ENCODE measurements at places on chromosomes 6 and 20.

- no peak for DNase-seq
Observed at GRCh38 chr6:63929111-63929510, 293.5 kb downstream of the PHF3 start.

GRCh38 chr6:134739299-134740026 lies 210.4 kb downstream of the ALDH8A1 start:
- no peak for DNase-seq

DNA sequence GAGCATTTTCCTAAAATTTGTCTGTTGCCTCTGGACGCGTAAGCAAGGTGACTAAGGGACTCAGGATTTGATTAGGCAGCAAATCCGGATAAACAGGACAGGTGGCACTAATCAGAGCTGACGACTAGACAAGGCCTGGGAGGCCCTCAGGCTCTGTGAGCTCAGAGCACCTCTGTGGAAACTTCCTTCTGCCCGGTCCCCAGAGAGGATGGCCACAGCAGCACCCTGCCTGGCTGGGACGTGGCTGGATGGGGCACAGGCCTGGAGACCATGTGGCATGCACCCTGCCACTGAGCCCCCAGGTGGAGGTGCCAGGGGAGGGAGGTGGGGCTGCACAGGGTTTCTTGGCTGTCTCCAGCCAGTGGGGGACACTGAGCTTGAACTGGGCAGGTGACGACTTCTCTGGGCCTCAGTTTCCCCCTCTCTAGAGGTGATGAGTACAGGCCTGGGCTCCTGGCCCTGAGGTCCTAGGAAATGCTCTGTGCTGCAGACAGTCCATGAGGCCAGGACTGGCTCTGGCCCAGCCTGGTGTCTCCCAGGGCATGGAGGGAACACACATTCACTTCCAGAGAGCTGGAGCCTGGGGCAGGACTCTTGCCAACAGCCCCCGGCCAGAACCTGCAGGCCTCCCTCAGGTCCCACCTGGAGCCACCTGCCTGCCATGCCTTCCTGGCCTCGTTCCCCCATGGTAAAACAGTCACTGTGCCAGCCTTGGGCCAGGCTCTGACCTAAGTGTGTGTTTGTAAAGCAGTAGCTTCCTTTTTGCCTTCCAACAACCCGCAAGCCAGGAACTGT lies 39.6 kb upstream of the STX16 start:
- DNase-seq, result no peak

- DNase-seq, result no peak
Observed at GRCh38 chr6:106702451-106703110, 73.2 kb downstream of the QRSL1 start.

- no peak for DNase-seq
Observed at GRCh38 chr6:165119231-165120020, 190.0 kb downstream of the C6orf118 start.

Measured in stimulated activated CD4-positive, alpha-beta T cell treated with anti-CD3 and anti-CD28 coated beads, TNF-alpha, amount 100 ng/mL, for 1 hour (primary cell).